ENCODE measurements at places on chromosomes 1 and 21.

DNA sequence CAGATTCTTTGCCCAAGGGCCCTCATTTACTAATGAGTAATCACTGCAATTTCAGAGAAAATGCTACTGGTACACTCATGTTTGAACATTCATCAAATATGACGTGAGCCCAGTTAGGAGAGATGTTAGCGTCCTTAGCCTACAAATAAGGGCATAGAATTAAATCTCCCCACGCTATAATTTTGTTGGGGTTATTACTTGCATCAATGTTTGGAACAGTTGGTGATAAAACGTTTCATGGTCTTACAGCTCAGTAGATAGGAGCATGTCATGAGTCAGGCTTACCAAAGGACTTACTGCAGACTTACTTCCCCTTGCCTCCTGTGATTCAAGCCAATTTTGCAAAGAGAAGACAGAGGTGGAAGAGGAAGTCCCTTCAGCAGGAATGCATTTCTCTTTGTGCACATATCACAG is 304.0 kb downstream of the KIF26B start:
- DNase-seq: peak; percentile 83

- DNase-seq: peak; percentile 56
These were observed 11.1 kb upstream of the RAB42 start for GRCh38 chr1:28580722-28581530.

GRCh38 chr1:219155135-219155534 is 18.5 kb upstream of the LYPLAL1 start:
- DNase-seq: no peak

DNA sequence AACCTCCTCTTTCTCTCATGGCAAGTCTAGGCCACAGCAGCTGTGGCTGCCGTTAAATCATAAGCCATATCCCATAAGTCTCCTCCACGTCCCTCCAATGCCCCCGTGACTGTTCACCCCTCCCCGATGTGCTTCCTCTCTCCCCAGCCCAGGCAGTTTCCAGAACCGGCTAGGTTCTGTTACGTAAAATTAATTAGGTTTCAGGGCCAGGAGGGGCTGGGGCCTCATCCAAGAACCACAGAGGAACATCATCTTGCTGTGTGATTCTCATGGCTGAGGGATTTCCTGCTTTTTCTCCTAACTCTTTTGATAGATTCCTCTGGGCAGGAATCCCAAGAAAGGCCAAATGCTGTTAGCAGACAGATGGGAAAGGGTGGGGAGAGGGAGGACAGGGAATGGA is 141.8 kb upstream of the AJAP1 start:
- DNase-seq: no peak

- no peak for DNase-seq
These were observed 85.5 kb downstream of the ADAMTS1 start for GRCh38 chr21:26759731-26760130.

- no peak for DNase-seq
These were observed 94.4 kb upstream of the KRTAP19-8 start for GRCh38 chr21:31132574-31133242.

DNA sequence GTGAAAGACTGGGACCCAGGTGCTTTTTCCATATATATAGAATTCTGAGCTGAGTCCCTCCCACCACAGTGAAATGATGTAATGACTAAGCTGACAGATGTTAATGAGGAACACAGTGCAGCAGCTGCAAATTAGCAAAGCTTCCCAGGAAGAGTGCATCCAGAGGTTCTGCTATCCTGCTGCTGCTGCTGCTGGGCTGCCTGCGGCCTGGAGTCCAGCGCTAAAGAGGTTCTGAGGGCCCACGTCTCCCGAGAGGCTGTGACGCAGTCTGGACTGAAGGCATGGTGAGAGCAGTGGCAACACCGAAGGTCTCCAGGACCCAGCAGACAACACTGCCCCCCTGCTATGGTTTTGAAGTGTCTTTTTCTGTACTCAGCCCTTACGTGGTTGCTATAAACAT is 63.9 kb downstream of the URB2 start:
- no peak for DNase-seq

GRCh38 chr1:182628657-182629056 is 24.5 kb upstream of the RGS16 start:
- DNase-seq: no peak

DNA sequence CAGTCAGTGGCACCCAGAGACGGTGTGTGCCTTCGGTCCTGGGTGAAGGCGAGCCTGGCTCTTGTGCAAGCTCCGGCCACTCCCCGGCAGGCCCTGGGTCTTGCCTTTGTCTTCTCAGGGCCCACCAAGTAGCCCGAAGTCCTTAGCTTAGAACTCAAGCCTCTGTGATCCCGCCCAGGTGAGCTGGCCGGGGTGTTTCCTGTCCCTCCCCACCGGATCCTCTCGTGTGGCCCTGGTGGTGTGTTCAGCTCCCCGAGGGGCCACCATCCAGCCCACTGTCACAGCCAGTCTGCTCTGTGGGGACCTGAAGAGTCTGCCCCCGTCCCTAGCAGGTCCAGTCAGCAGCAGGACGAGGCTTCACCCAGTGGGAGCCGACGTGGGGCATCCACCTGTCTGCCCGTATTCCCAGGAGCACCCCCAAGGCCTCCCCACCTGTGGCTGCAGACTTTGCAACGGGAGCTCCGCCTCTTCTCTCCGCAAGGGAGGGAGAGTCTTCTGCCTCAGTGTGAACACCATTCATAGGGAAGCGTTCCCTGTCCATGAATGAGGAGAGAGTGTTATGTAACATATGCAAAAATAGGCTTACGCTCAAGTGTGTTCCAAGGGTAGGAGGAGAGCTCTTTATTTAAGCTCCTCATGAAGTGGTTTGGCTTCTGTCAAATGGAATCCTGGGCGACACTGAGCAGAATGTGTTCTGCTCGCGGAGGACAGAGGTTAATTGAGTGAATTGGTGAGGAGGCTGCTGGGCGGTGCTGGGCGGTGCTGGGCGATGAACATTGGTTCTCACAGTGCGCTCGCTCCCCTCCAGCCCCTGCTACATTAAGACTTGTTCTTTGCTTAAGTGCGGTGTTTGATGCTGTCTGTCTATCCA is 108.9 kb downstream of the CRYAA start:
- DNase-seq: no peak

- no peak for DNase-seq
These were observed 264.9 kb downstream of the DYRK1A start for GRCh38 chr21:37631319-37632117.

- DNase-seq: no peak
These were observed 136.2 kb upstream of the RUNX3 start for GRCh38 chr1:25066256-25066655.

- no peak for DNase-seq
These were observed 185.0 kb downstream of the MIS18A start for GRCh38 chr21:32093646-32094462.

GRCh38 chr1:233972951-233973635 is 68.6 kb downstream of the SLC35F3 start:
- no peak for DNase-seq

GRCh38 chr1:66679140-66679539 is 73.1 kb upstream of the DYNLT5 start:
- no peak for DNase-seq

GRCh38 chr21:27570306-27570868 is 603.5 kb upstream of the ADAMTS5 start:
- no peak for DNase-seq

- DNase-seq: peak; percentile 42
These were observed 6.7 kb upstream of the SLC9A1 start for GRCh38 chr1:27161594-27161993.

- DNase-seq: no peak
These were observed 488.7 kb upstream of the USP24 start for GRCh38 chr1:55703726-55704363.

DNA sequence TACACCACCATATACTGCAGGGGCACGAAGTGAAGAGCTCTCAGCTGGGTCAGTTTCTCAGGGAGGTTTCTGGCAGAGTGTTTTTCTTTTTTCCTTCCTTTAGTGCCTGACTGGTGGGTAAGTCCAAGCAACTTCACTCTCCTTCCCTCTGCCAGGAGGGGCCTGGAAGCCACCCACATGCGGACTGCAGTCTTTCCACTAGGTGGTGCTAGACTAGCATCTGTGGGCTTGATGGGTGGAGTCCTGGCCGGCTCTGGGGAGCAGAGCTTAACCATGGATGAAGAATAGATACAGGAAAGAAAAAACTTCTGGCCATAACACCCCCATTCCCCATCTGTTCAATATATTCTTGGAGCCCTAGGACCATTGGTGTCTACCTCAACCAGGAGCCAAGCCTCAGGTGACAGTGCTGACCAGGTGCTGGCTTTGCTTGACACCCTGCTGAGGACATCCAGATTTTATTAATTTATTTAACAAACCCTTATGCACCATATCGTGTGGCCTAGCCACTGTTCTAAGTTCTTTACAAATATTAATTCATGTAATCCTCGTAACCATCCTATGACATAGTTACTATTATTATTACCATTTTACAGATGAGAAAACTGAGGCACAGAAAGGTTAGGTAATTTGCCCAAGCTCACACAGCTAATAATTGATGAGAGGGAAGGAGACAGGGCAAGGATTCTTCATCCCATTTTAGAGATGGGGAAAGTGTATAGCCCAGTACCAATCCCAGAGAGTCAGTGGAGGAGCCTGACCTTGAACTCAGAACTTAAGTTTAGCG is 126.7 kb upstream of the CSF3R start:
- peak; percentile 58 for DNase-seq

- DNase-seq: no peak
These were observed 451.7 kb downstream of the SIPA1L2 start for GRCh38 chr1:232178191-232178590.

- DNase-seq: no peak
These were observed 45.9 kb upstream of the PRMT6 start for GRCh38 chr1:107010582-107010981.

DNA sequence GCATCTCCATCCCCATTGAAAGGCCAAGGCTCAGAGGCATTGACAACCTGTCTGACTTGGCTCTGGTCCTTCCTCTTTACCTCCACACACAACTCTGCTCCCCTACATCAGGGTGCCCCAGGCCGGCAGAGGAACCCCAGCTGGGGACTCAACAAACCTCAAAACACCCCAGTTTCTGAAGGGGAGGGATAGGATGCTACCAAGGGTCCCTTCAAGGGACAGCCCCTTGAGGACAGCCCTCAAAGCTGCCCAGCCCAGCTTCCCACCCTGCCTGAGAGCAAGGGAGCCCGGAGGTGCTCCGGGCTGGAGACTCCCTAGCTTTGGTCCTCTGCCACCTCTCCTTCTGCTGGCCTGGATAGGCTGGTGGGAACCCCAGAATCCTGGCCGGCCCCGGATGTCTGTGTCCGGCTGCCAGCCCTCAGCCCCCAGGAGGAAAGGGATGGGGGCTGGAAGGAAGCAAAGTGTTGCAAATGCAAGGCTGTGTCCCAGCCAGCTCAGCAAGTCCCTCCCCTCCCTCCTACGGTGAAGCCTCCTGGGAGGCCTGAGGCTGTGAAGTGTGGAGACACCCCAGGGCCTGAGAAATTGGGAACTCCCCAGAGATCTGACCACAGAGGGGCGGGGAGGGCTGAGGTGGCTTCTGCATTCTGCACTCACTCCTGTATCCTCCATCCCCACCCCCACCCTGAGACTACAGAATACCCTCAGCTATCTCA is 1.1 kb upstream of the MARCKSL1 start:
- peak; percentile 97 for DNase-seq

GRCh38 chr1:47992720-47993415 is 4.3 kb downstream of the TRABD2B start:
- no peak for DNase-seq

DNA sequence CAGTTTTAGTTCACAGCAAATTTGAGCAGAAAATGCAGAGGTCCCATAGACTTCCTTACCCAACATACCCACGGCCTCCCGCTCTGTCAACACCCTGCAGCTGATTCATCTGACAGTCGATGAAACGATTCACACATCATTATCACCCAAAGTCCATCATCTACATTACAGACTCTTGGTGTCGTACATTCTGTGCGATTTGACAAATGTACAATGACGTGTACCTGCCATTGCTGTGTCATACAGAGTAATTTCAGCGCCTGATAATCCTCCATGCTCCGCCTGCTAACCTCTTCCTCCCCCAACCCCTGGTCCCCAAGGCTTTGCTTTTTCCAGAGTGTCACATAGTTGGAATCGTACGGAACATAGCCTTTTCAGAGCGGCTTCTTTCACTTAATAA is 94.7 kb upstream of the SLC25A33 start:
- DNase-seq: no peak

GRCh38 chr1:219710529-219711194 is 97.8 kb upstream of the ZC3H11B start:
- no peak for DNase-seq

GRCh38 chr1:230826166-230826875 is 42.0 kb downstream of the C1orf198 start:
- DNase-seq: no peak

DNA sequence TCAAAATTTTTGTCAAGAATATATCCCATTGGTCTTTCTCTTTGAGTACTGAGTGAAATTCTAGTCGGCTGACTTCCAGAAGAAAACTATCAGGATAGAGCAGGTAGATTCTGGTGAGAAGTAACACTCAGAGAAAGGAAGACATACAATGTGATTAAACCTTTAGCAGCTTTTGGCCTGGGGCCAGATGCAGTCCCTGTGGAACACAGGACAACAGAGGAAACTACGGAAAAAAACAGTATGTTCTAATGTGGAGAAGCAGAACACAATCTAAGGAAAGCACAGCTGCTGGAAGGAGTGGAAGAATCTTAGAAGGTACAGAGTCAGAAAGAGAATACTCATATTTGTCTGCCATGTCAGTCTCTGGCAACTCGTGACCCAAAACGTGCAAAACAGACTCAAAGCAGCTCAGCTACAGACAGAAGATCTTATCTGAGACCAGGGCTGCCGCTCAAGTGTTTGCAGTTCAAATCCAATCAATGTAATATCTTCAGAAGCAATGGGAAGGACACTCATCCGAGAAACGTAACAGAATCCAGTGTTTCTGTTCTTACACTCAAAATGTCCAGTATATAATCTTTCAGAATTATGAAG is 283.8 kb downstream of the MRPL39 start:
- no peak for DNase-seq

- DNase-seq: peak; percentile 39
These were observed at the start of gene BTG3 for GRCh38 chr21:17612565-17613241. TSS of gene BTG3 (minus strand) at chr21:17612901. CDS start at chr21:17609144, 3,757 bp downstream.

GRCh38 chr1:99621340-99621901 is 24.5 kb upstream of the PALMD start:
- DNase-seq: no peak

All from HL-60 (cell line).